ENCODE measurements at places on chromosomes 5 and 9.

- DNase-seq: no peak
Observed at GRCh38 chr5:140225396-140225795, 50.4 kb downstream of the CYSTM1 start.

DNA sequence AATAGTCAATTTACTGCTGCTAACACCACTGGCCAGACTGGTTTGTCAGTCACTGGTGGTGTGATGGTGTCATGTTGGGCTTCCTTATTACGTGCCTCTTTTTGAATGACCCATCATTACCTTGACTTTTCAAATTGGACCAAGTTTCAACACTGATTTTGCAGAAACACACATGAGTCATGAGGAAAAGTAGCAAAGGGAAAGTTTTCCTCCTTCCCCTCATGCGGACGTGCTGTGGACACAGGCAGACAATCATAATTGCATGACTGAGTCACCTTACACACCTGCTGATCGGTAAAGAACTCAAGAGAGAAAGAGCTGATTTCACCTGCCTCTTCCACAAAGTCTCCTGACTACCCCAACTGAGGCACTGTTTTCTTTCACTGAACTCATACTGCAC, 324.5 kb downstream of the ARRDC3 start:
- no peak for DNase-seq

DNA sequence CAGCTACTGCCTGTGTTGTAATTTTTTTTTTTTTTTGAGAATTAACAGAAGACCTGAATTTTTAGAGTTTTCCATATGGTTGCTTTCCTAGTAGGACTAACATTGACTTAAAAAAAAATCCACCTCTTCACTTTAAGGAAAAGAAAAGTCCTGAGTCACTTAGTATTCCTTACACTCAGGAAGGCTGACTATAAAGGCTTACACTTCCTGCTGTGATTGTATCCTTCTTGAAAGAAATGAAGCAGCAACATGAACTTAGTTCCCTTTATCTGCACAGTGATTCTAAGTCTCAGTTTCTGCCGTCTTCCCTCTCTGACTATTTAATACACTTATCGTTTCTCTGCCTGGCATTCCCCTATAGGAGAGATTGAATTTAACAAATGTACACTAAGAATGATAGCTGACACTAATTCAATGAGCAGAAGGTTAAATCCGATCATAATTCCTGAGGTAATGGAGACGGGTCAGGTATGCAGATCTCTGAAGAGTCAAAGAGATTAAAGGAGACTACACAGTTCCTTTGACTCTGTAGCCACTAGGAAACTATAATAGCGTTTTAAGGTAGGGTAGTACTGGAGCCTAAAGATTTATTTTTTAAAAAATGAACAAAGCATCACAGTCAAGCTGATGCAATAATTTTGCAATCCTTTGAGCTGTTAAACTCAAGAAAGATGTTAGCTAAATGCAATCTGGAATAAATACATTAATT, 185.1 kb upstream of the ELAVL2 start:
- DNase-seq: no peak

- DNase-seq: no peak
Observed at GRCh38 chr5:174849426-174849825, 125.0 kb downstream of the MSX2 start.

DNA sequence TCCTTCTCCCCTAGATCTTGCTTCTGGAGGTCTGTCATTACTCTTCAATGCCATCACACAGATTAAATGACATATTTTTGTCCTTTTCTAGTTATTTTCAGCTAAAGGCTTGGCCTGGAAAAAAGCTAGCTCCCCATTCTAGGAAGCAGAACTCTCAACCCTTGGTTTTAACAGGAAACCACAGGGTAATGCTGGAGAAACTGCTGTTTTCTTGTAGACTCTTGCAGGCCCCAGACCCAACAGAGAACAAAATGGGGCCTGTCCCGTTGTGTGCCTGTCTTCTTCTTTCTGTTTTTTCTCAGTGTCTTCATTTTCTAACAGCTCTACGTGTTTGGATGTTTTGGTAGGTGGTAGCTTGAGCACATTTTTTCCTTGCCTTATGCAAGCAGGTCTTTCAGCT, 21.5 kb downstream of the DCANP1 start:
- no peak for DNase-seq
